H1 (cell line): ENCODE measurements at places on chromosomes 2 and 18. TPM values are rescaled to one million over a fixed set of nuclear protein-coding genes. Genes with fewer than 3 reads are reported as not detected.

The GAL3ST2 gene
- total RNA-seq, result not detected in 2 replicates

The C2orf80 gene
- 1.1 and 1.3 TPM in 2 replicates for total RNA-seq

The ASIC4 gene
- 0.19 and 0.22 TPM in 2 replicates for total RNA-seq

The CTAGE1 gene
- total RNA-seq, result not detected in 2 replicates

The CRACDL gene
- total RNA-seq, result 0.07 and 0.50 TPM in 2 replicates

The SCN7A gene
- 0.11 and 0.19 TPM in 2 replicates for total RNA-seq
